ENCODE measurements at places on chromosomes 5 and 9.

GRCh38 chr5:158126442-158127405 is 267.8 kb upstream of the CLINT1 start:
- no peak for DNase-seq

DNA sequence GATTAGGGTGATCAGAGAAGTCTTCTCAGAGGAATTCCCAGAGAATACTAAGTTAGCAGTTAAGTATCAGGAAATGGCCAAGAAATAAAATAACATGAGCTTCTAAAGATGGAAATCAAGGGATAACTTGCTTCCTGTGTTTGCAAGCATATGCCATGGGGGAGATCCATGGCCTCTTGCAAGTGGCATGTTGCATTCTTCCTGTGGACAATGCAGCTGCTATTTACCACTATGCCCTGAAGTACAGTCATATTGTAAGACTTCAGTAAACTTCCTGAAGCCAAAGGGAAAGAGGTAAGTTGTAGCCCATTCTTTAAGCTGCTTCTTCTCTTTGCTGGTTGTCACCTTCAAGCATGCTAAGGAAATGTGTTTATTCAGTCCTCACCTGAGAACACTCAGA is 154.7 kb upstream of the RUSC2 start:
- DNase-seq = no peak

- no peak for DNase-seq
Observed at GRCh38 chr9:99859243-99859980, 37.7 kb downstream of the NR4A3 start.

DNA sequence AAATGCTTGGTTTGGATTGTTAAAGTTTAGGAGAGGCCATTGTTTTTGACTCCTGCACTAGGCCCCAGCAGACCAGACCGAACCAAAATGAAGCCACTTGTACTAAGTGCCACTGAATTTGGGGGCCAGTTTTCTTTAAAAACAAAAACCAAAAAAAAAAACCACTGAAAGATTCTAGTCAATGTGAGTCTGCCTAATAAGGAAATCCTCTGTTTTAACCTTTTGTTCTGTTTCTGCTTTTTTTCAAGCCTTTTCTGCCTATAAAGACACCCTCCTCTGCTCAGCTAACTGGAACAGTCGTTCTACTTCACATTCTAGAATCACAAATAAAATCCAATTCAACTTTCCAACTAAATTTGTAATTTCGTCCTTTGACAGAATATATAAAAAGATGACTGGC is 64.9 kb downstream of the SERINC5 start:
- DNase-seq = no peak

DNA sequence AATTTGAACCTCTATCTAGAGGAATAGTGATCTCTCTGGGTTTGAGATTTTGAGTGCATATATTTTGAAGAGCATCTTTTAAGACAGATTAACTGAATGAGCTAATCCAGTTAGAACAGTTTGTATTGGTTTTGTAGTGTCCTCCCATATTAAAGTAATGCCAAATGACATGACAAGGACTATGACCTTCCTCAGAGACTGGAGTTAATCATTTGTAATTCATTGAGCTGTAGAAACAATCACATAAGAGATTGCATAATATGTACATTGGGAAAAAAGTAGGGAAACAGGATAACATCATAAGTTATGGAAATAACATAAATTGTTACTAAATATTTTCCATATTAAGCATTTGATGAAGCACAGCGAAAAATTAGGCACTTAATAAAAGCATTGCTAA is 45.8 kb upstream of the PRDM9 start:
- DNase-seq = no peak

DNA sequence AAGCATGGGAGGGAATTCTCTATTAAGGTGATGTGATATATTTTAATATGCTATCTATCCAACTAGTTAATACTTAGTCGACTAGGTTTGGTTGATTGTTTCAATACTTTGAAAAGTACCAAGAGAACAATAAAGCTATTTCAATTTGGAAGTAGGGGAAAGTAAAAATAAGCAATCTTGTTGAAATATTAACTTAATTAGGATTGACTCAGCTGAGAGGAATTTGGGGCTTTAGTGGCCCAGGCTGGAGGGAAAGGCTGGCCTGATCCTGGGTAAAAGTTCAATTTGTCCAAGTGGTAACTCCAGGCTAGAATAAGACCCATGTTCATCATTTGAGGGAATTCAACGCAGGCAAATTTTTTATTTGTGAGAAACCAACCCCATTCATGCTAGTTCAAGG is 48.6 kb downstream of the NMUR2 start:
- no peak for DNase-seq

DNA sequence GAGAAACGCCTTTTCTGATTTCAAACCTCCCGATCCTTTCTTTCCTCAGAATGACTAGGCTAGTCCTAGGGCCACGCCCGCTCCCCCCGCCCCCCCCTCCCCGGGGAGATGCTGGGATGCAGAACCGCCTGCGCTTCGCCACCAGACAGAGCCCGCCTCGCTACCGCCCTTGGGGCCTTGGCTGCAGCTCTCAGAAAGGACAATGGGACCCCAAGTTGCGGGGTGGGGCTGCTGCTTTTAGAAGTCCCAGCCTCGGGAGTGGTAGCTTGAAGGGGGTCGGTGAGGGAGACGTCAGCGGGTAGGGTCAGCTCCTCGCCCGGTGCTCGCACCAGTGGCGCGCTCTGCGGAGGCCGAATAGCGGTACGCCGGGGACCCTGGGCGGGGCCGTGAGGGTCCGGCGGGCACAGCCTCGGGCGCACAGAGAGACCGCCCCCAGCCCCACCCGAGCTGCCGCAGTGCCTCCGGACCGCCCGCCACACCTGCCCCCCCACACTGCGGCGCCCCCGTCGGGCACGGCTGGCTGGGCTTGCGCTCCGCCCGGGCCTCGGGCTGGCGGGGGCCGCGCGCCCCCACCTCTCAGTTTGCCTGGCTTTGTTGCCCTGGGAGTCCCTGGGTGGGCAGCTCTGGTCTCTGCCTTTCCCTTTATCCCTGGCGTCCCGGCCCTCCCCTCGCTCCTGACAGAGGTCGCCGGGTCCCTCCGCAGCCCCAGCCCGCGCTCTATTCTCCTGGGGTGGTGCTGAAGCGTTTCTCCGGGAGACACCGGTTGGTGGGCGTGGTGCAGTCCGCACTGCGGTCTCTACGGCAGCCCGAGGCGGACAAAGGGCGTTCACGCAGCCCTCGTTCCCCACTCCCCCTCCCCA is 1.2 kb downstream of the MAP1B start:
- no peak for DNase-seq

DNA sequence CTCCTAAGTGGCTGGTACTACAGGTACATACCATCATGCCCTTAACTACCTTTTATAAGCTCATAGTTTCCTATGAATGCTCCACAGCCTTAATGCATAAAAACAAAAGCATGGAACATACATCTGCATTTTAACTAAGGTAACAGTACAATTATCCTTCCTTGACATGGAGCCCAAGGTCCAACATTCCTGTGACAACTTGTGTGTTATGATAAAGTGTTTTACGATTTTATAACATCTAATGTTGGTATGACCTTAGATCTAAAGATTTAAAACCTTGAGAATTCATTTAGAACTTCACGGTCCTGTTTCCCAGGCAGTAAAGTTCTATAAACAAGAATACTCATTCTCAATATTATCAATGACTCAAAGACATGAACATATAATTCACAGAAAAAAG is 43.1 kb downstream of the GNG10 start:
- DNase-seq = no peak

- no peak for DNase-seq
Observed at GRCh38 chr5:96741891-96742309, 65.8 kb downstream of the ERAP1 start.

GRCh38 chr5:180494510-180495181 is 467 bp downstream of the CNOT6 start:
- DNase-seq = no peak

DNA sequence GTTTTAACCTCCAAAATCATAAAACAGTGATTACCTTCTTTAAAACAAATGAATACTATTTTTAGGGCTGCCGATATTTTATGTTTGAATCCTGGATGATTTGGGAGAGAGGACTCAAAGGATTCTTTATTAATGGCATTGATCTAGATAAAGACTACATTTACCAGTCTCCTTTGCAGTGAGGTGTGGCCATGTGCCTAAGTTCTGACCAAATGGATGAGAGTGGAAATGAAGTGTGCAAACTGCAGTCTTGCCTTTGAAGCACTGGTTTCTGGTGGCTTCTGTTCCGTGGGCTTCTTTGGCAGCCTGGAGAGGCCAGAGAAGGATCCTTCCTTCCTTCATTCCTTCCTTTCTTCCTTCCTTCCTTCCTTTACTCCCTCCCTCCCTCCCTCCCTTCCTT is 24.3 kb upstream of the GDA start:
- no peak for DNase-seq

DNA sequence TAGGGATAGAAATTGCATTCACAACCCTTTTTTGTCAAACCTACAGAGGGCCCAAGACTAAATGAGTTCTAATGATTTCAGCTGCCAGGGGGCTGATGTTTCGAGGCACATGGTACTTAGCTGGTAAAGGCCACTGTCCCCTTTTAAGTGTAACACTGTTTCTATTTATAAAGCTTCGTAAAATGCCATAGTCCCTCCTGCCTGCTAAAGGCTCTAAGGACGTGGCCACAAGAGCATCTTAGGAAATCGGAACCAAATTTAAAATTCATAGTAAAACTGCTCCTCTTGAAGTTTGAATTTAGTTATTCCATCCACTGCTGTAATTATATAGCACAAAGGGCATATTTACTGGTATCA is 170.3 kb upstream of the WWC1 start:
- DNase-seq = no peak
